ENCODE measurements at places on chromosomes 6 and 20. TPM values are rescaled to one million over a fixed set of nuclear protein-coding genes. Genes with fewer than 3 reads are reported as not detected.
A peak's percentile ranks its signal among the peaks of the same experiment; 100 is the strongest.

GRCh38 chr20:19212821-19213502, 520 bp downstream of the SLC24A3 start:
- peak; percentile 74 for DNase-seq

RXRB gene
- total RNA-seq: 40.5 TPM

DNA sequence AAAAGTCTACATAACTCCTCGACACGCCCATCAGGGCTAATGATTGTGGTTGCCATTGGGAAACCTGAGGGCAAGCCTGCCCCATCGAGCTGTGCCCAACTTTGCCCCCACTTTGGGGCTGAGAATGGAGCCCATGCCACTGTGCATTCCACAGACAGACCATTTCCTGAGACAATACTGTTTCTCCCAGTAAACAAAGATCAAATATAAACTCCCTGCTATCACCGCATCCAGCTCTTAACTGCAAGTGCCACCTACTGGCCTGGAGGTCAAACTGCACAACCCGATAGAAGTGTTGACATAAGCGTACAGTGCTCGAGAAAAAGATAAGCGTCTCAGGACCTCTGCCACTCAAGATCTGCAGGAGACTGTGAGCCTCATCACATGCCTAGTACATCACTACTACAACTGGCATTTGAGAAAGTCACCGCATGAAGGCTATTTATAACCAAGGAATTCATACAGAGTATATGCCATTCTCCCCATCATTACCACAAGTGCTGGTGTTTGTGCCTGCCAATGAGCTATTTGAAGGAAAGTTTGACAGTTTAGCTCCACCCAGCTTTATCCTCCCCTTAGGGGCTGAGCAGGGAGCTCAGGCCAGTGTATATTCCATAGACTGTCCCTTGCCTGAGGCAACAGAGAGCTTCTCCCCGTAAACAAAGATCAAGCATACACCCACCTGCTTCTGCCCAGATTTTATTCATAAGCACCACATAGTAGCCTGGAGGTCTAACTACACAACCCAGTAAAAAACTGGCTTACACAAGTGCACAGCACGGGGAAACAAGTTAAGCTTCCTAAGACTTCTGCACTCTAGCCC, 4.5 kb upstream of the DEFB126 start:
- no peak for DNase-seq

GRCh38 chr6:116012951-116013350, 47.7 kb downstream of the FRK start:
- DNase-seq: no peak

- no peak for DNase-seq
Measured at GRCh38 chr6:155436981-155437749, 18.5 kb downstream of the NOX3 start.

LY6G6C gene
- total RNA-seq: not detected

DSP gene
- 60.6 TPM for total RNA-seq

DNA sequence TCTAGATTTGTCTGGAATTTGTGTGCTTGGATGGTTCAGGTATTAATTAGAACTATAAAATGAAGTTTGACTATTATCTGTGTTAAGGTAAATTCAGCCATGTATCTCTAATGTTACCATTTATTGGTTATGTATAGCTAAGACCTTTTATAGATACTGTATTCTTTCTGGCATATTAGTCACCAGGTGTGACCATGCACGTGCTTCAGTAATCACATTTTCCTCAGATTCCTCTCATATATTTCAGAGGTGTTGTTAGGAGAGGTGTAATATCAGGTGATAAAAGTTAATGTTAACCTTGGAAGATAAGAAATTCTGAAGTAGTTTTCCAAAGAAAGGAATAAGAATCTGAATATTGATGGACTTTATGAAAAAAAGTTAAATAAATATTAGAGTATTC, 194.5 kb upstream of the KHDRBS2 start:
- no peak for DNase-seq
